ENCODE measurements at places on chromosomes 4 and X.

DNA sequence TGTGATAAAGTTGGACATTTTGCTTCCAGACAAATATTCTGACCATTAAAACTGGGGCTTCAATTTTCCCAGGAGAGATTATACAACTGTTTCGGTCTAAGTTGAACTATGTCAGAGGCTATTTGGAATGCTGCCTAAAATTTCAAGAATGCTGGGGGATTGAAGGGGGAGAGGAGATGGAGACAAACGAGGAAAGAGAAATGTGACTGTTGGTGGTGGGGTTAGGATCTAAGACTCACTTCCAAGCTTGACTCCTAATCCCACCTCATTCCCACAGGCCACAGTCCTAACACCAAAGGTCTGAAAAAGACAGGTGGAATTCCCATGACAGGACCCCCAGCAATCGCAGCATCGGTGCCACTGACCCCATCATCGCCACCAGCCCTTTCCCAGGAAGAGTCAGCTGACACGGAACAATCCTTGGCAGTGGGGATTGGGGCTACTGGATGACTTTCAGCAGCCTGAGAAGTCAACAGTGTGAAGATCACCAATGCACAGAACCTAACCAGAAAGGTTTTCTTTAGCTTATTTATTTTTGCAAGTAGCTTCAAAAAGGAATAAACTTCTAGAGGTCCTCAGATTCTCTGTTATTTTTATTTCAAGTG, 74.0 kb upstream of the PRSS48 start:
- peaks cover 25% of the 10 kb centered on the region for H3K4me1 ChIP-seq
- no peak for DNase-seq
- H3K27me3 ChIP-seq, result no peaks in the 10 kb centered on the region
- H3K36me3 ChIP-seq, result no peaks in the 10 kb centered on the region

- no peak overlapping the region for H3K4me3 ChIP-seq
- H3K27ac ChIP-seq, result no peak overlapping the region
- H3K4me1 ChIP-seq, result no peaks in the 10 kb centered on the region
These were observed 56.7 kb downstream of the JAKMIP1 start for GRCh38 chr4:6143603-6144181.

DNA sequence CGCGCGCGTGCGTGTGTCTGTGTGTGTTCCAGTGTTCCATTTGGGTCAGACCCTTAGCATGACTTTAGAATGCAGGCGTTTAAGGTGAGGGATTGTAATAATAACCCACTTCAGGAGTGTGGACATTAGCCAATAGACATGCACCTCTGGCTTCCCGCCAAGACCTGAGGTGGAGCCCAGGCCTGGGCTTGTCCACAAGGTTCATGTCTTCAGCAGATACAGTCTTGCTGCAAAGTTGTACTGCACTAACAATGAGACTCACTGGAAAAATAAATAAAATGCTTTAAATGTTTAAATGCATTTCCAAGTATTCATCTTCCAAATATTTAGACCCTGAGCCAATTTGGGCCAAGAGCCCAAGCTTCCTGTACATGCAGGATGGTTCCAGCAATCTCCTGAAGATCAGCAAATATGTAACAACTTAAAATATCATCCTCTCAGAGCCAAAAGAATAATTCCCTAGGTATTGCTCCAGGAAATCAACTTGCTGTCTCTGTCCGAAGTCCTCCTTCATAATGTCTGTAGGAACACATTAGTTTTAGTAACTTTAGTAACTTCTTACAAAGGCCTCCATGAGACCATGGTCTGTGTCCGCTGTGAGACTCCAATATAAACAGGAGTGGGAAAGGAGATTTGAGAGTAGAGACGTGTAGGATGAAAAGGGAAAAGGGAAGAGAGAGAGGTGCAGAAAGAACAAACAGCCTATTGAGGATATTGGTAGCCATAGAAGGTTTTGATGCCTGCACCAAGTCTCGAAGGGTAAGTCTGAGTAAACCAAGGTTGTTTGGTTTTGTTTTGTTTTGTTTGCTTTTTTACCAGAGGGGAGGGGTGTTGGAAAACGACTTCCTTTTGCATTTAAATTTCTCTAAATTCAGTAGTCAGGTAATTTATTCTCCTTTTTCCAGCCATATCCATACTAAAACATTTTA, 98.5 kb upstream of the KLF3 start:
- no peaks in the 10 kb centered on the region for H3K27me3 ChIP-seq
- no peaks in the 10 kb centered on the region for H3K36me3 ChIP-seq
- H3K4me1 ChIP-seq, result peaks cover 11% of the 10 kb centered on the region
- no peak for DNase-seq
- no peak overlapping the region for H3K4me3 ChIP-seq

DNA sequence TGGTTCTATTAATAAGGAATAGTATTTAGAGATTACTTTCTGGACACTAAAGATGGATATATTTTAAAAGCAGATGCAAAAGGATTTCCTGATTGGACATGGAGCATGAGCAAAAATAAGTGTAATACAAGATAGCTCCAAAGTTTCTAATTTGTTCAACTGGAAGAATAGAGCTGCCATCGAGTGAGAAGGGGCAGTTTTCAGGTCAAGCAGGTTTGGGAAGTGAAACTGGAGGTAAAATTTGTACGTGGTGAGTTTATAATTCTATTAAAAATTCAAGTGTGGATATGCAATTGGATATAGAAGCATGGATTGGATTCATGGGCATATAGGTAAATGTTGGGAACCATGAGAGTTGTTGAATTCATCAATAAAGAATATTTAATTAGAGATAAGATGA, 31.8 kb downstream of the PRDM8 start:
- H3K4me1 ChIP-seq, result no peaks in the 10 kb centered on the region
- no peaks in the 10 kb centered on the region for H3K36me3 ChIP-seq
- DNase-seq, result no peak
- H3K27me3 ChIP-seq, result no peaks in the 10 kb centered on the region
- H3K4me3 ChIP-seq, result no peak overlapping the region
- H3K27ac ChIP-seq, result no peak overlapping the region

DNA sequence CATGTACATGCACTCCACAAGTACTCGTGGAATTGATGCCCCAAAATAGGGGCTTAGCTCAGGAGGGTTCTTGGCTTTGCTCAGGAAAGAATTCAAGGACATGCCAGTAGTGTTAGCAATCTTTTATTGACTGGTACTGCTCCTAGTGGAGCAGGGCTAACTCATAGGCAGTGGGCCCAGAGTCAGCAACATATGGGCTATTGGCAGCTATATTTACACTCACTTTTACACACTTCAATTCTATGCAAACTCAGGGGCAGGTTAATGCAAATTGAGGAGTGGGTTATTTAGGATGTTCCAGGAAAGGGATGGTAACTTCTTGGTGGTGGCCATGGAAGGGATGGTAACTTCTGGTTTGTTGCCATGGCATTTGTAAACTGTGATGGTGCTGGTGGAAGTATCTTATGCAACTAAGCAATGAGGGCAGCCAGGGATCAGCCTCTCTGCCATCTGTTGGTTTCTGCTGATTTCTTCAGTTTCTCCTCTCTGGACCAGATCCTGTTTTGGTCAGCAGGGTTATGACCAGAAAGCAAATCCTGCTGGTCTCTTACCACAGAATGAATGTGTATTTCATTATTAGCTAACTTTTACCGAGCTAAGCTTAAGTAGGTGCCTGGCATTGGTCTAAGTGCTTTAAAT, 69.2 kb upstream of the FAT1 start:
- no peak overlapping the region for H3K27ac ChIP-seq
- H3K4me1 ChIP-seq, result no peaks in the 10 kb centered on the region
- DNase-seq, result no peak

DNA sequence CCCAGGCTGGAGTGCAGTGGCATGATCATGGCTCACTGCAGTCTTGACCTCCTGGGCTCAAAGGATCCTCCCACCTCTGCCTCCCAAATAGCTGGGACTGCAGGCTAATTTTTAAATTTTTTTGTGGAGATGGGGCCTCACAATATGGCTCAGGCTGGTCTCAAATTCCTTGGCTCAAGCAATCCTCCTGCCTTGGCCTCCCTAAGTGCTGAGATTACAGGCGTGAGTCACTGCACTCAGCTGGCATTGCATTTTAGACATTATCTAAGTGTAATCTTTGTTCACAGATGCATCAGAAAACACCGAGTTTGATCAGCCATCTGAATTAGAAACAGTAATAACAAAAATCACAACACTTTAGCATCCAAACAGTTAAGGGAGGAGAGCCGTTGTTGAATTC, 53.4 kb upstream of the CBR4 start:
- no peak for DNase-seq
- peaks cover 32% of the 10 kb centered on the region for H3K4me1 ChIP-seq
- H3K27me3 ChIP-seq, result no peaks in the 10 kb centered on the region
- no peak overlapping the region for H3K4me3 ChIP-seq
- H3K27ac ChIP-seq, result peak overlapping the region; percentile 66
- H3K36me3 ChIP-seq, result no peaks in the 10 kb centered on the region

DNA sequence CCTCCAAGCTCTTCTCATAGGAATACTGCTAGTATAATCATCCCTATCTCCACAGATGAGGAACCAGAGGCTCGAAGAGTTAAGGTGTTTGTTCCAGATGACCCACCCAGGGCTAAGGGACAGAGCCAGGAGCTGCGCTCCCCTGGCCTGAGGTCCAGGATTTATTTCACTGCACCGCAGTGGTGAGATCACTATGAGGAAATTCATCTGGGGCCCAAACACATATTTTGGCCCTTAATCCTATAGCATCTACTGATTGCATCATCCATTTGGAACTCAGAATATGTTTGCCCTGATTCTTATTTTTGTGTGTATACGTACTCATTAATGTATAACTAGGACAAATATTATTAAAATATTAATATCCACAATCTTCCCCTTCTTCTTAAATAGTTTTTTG, 100.1 kb upstream of the RBPJ start:
- H3K27me3 ChIP-seq, result no peaks in the 10 kb centered on the region
- no peak overlapping the region for H3K4me3 ChIP-seq
- no peak for DNase-seq
- no peak overlapping the region for H3K27ac ChIP-seq

DNA sequence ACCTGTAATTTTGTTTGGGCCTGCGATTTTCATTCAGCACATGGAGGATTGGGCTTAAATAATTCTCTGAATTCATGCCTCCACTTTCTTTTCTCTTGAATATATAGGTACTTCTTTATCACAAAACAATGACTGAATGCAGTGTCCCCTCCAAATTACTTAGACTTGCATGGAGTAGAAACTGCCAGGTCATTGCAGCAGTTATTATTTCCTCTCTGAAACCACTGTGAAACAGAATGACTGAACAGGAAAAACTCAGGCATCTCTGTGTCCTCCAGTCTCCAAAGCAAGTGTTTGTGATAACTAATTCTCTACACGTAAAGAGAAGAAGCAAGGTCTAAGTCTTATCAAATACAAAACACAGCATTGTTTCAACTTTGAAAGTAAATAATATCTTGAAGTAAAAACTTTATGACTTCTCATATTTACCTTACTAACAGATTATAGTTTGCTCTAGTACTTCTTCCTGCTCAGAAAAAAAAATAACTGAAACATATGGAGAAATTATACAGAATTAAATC, 144.5 kb upstream of the DIAPH2 start:
- no peak overlapping the region for H3K27ac ChIP-seq
- no peaks in the 10 kb centered on the region for H3K4me1 ChIP-seq
- no peaks in the 10 kb centered on the region for H3K27me3 ChIP-seq
- H3K36me3 ChIP-seq, result no peaks in the 10 kb centered on the region
- no peak overlapping the region for H3K4me3 ChIP-seq

DNA sequence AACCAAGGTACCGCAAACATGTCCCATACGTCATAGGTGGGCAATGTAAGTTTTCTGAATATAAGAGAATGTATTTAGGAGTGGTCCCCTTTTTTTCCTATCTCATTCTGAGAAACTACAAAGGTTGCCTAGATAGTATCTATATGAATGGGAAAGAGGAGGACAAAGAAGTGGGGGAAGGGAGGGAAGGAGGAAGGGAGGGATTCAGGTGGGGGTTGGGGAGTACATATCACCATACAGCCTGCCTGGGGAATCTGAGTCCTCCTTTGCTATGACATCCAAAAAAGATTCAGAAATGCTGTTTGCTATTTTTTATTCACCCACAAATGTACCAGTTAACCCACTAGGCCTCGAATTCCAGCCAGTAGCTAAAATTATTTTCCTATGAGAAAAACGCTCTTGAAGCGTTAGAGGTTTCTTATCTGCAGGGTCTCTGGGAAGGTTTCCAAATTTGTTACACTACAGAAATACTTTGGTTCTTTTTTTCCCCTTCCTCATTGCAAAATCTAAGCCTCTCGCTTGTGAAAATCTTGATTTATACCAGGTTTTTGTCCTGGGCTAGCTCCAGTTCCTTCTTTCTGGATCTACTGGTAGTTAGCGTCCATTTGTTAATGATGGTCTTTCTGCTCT, 212.9 kb downstream of the NSUN7 start:
- no peak for DNase-seq
- H3K4me3 ChIP-seq, result no peak overlapping the region
- H3K27ac ChIP-seq, result peak overlapping the region; percentile 70
- H3K4me1 ChIP-seq, result peaks cover 27% of the 10 kb centered on the region

DNA sequence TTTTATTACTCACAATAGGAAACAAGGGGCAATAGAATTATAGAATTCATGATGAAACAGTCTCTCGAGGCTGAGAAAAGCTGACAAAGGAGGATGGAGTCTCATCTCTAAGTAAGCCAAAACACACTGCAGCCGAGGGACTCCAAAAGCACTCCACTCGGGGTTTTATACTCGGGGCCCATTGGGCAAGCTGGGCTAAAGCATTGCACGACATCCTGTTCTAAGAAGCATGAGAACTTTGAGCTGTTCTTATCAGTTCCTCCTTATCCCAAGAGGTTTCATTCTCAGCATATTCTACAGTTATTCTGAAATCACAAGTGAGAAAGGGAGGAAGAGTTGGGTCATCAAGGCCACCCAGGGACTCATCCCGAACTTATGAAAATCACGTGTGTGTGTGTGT, 1475.5 kb downstream of the PCDH18 start:
- no peaks in the 10 kb centered on the region for H3K27me3 ChIP-seq
- H3K4me3 ChIP-seq, result no peak overlapping the region
- no peak for DNase-seq
- H3K4me1 ChIP-seq, result no peaks in the 10 kb centered on the region

GRCh38 chr4:173130687-173131086, 37.9 kb upstream of the GALNT7 start:
- H3K4me3 ChIP-seq, result no peak overlapping the region
- no peak for DNase-seq
- H3K27me3 ChIP-seq, result no peaks in the 10 kb centered on the region
- H3K4me1 ChIP-seq, result no peaks in the 10 kb centered on the region
- H3K36me3 ChIP-seq, result no peaks in the 10 kb centered on the region

DNA sequence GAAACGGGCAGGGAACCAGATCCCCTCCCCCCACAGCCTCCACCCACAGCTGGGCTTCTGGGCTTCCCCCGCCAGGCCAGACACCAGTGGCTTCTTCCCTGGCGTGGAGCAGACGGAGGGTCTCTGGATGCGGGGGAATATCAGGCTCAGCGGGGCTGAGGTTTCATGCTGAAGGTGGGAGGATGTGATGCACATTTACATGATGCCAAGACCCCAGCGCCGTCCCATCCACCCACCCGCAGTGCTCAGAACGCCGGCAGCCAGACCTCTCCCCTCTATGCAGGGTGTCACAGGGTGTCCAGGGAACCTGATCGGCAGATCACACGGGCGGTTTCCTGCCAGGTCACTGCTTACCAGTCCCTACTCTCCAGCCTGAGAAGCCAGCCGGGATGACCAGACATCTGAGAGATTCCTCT, 12.8 kb upstream of the TNIP2 start:
- no peaks in the 10 kb centered on the region for H3K36me3 ChIP-seq
- peak; percentile 47 for DNase-seq
- H3K27me3 ChIP-seq, result no peaks in the 10 kb centered on the region
- no peaks in the 10 kb centered on the region for H3K4me1 ChIP-seq

- peak within 1 kb of the TSS; percentile 62 for H3K4me3 ChIP-seq
- H3K27ac ChIP-seq, result no peak within 1 kb of the TSS
- H3K36me3 ChIP-seq, result no peaks in the 10 kb centered on the region
- DNase-seq, result peak; percentile 76
- no peaks in the 10 kb centered on the region for H3K4me1 ChIP-seq
- H3K27me3 ChIP-seq, result no peaks in the 10 kb centered on the region
These were observed at the start of gene GPRASP3 for GRCh38 chrX:102720237-102721168. Gene GPRASP3 (plus strand): TSS chrX:102720743. CDS start chrX:102748996, 28,253 bp downstream.

All from ascending aorta (tissue), 2 donors.